ENCODE measurements at places on chromosomes 13 and 19.

DNA sequence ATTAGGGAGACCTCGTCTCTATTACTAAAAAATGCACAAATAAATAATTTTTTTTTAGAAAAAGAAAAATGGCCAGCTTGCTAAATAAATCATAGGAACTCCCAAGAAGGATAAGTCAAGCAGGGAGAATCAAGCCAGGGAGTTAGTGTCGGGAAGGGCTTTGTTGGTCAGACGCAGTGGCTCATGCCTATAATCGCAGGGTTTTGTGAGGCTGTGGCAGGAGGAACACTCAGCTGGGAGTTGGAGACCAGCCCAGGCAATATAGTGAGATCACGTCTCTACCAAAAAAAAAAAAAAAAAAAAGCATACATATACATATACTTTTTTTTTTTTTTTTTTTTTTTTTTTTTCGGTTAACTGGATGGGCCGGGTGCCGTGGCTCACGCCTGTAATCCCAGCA, 9.0 kb downstream of the NACC1 start:
- no peak for DNase-seq

GRCh38 chr19:4365341-4365740, 22.0 kb downstream of the MPND start:
- DNase-seq: no peak

DNA sequence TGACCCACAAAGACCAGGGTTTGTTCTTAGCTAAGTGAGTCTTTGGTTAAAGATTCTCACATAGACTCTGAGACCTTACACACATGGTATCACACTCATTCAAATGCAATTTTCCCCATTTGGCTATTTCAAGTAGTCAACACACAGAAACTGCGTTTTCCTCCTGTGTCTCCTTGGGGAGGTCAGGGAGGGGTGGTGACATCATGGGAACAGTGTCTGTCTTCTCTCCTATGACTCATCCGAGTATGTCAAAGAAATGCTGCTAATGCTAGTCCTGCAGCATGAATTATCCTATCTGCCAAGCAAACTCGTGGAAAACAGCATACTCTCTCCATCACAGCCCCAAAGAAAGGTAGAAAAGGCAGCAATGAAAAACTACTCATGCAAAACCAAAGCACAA, 100.2 kb downstream of the ENOX1 start:
- peak; percentile 87 for DNase-seq

GRCh38 chr13:45623516-45624090, 8.1 kb upstream of the ERICH6B start:
- DNase-seq: peak; percentile 2

DNA sequence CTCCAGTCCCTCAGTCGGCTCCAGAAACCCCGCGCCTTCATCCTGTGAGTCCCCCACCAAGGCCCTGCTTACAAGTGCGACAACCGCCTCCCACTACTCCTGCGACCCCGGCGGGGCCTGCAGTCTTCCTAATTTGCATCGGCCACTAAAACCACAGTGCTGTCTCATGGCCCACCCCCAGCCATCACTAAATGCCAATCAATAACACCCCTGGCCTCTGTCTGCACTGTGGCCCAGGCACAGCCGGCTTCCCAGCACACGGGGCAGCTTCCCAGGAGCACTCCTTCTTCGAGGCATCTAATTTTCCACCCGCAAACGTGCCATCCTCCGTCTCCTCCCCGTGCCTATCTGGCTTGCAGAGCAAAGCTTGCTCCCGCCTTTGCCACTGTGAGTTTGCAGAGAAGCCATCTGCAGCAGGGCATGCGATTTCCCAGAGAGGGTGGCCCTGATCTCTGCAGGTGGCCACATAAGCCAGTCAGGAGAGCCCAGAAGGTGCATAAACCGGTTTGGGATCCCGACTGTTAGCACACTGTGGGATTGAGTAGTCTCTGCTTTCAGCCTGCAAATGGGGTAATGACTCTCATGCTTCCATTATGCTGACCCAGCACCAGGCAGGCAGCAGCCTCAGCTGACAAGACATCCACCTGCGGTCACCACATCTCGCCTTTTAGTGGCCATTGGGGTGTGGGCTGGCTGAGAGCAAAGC, 34.0 kb upstream of the USE1 start:
- DNase-seq: no peak

DNA sequence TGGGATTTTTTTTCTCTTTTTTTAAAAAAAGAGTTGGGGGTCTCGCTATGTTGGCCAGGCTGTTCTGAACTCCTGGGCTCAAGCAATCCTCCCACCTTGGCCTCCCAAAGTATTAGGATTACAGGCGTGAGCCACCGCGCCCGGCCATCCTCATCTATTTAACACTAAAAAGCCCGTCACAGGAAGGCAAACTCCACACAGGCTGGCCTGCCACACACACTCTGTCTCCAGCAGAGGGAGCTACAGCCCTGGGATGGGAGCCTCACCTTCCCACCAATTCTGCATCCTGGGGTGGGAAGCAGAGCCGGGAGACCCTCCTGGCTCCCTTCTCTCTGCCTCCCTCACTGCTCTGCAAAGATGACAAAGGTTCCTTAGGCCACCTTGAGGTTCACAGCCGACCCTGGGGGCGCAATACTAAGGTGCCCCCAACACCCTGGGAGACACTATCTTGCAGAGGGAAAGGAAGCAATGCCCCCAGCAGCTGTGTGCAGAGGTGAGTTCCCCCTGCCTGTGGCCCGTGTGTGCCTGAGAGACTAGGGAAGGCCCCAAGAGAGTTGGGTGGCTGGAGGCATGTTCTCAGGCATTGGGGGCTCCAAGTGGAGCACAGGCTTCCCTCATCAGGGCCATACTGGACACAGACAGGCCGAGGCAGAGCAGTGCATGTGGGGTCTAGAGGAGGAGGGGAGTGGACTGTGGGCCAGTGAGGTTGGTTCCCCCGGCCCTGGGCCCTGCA, 27.4 kb upstream of the TIMM44 start:
- DNase-seq: peak; percentile 16

DNA sequence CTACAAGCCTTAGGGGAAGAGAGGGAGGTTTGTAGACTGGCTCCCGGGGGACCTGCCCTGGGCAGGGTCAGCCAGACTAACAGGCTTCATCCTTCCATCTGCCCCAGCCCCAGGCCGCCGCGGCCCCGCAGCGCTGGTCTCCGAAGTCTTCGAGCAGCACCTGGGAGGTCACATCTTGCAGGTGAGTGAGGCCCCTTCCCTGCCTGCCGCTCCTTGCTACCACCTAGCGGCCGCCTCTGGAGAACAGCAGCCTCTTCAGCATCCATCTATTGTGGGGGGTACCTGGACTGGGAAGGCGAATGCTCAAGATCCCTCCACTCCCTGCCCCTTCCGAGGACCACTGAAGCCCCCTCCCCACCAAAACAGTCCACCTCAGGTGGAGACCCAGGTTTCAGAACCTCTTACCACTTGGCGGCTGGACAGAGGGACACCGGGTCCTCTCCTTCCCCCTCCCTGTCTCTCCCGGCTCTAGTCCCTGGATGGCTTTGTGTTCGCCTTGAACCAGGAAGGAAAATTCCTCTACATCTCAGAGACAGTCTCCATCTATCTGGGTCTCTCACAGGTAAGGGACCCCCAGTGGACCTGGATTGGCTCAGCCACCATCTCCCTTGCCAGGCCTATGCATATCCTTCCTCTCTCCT, 12.7 kb downstream of the NPAS1 start:
- DNase-seq: no peak

DNA sequence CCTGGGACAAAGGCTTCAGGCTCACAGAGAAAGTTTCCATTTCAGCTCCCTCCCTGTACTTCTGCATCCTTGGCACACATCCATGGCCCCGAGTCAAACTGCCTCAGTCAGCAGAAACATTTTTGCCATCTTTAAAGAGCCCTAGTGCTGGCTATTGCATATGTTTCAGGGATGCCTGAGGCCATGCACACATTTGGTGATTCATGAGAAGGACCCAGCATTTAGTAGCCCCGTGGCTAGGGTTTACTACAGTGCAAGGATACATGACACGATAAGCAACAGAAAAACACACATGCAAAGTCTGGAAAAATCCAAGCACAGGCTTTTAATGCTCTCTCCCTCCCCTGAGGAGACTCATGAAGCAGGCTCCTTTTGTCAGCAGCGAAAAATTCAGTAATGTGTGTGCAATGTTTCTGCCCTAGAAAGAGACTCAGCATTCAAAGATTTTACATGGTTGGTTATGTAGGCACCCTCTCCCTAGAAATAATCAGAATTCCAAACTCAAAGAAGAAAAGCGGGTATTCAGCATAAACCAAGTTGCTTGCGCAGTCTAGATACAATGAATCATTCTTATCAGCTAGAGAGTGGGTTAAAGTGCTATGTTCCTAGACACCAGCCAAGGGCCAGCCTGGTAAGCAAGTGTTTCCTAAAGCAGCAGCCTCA, 17.6 kb downstream of the ACOD1 start:
- DNase-seq: peak; percentile 18

DNA sequence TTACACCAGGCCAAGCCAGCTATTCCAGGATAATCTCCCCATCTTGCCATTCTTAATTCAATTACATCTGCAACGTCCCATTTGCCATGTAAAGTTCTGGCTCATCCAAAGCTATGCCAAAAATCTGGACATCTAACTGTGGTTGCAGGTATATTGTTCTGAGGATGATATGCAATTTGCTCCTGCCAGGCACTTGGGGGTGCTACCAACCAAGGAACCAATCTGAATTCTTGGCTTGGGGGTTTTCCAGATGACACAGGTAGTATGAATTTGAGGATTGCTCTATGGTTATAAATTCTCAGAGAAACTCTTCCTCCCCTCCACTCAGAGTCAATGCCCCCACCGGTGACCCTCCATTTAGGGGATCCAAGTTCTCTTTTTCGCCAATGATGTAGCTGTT, 33.0 kb downstream of the CRYL1 start:
- DNase-seq: peak; percentile 61

GRCh38 chr13:113791226-113791625, 32.2 kb downstream of the TMEM255B start:
- DNase-seq: no peak

- no peak for DNase-seq
Measured at GRCh38 chr13:97226788-97227627, 4.9 kb downstream of the MBNL2 start.

DNA sequence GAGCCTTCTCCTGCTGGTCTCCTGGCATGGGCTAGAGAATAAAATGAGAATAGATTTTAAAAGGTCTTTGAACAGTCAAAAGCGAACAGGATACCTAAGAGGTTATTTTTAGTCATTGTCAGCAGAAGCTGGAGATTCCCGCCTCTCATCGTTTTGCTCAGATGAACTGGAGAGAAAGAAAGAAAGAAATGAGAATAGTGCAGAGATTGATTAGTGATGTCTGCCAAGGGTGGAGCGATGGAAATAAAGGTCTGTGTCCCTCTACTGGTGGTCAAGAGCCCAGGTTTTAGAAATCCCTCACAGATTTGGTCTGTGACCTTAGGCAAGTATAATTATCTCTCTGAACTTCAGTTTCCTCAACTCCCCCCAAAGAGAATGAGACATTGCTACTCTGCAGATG, 5.3 kb downstream of the NCAN start:
- peak; percentile 26 for DNase-seq

- no peak for DNase-seq
Measured at GRCh38 chr13:73984949-73985691, 149.1 kb downstream of the KLF12 start.

DNA sequence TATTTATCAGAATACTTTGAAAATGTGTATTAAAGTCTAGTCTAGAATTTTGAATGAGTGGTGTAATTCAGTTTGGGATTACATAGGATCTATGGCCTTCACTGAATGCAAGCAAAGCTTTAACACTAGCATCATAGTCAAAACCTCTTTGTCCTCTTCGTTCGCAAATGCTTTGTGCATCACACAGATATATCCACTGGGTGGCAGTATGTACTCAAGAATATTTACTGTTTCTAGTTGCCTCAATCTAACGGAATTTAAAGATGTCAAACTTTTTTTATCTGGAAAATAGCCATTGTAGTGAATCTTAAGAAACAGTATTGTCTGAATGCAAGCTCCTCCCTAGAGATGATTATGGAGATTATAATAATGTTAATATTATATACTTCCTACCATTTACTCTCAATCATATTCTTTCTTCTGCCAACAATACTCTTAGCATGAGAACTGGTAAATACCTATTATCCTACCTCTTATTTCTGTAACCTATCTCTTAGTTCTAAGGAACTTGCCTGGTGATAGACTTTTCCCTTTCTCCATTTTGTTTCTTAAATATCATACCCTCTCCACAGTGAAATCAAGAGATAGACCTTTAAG, 25.8 kb downstream of the LACC1 start:
- DNase-seq: peak; percentile 68

DNA sequence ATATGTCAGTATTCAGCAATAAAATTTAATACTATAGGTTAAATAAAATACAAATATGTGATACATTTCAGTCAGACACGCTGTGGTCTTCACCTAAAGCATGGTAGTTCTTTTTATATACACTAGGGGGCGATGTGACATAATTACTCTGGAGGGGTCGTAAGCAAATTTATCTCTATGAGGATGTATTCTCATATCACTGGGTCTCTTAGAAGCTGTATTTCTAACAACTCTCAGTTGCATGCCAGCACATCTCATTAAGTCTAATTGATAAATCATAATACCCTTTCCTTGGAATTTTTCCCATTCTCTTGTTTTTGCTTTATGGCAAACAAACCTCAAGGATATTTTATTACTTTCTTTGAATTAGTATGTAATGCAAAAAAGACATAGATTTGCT, 3.9 kb upstream of the PCDH17 start:
- peak; percentile 2 for DNase-seq

DNA sequence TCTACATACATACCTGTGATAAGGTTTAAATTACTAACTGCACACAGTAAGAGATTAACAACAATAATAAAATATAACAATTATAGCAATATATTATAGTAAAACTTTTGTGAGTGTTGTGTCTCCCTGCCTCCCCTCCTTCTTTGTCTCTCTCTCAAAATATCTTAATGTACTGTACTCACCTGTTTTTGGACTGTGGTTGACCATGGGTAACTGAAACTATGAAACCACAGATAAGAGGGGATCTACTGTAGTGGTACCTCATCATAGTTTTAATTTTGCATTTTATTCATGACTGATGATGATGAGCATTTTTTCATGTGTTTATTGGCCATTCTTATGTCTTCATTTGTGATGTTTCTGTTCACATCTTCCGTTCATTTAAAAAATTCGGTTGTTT, 104.5 kb downstream of the NBEA start:
- no peak for DNase-seq

DNA sequence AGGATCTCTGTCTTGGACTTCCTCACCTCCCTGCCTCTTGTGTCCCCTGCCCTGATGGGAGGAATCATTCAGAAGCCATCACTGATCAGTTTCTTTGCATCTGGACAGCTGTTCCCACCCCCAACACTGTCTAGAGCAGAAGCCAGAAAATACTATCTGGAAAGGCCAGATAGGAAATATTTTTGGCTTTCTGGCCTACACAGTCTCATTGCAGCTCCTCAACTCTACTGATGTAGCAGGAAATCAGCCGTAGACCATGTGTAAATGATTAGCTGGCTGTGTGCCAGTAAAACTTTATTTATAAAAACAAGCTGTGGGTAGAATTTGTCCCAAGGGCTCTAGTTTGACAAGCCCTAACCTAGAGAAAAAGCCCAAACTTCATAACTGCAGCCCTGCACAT, 5.6 kb downstream of the SIGLEC7 start:
- DNase-seq: no peak

- DNase-seq: no peak
Measured at GRCh38 chr13:35057858-35058257, 115.8 kb downstream of the NBEA start.
